M059J (cell line): ENCODE measurements at places on chromosomes 5 and 9. TPM values are rescaled to one million over a fixed set of nuclear protein-coding genes. Genes with fewer than 3 reads are reported as not detected.
A peak's percentile ranks its signal among the peaks of the same experiment; 100 is the strongest.

- DNase-seq: peak; percentile 42
Observed at GRCh38 chr5:8864053-8864452, 681.8 kb downstream of the SEMA5A start.

- no peak for DNase-seq
Observed at GRCh38 chr5:150429410-150429873, 16.7 kb upstream of the CD74 start.

GRCh38 chr5:66151030-66151429, 6.9 kb downstream of the SREK1 start:
- DNase-seq: peak; percentile 41

DNA sequence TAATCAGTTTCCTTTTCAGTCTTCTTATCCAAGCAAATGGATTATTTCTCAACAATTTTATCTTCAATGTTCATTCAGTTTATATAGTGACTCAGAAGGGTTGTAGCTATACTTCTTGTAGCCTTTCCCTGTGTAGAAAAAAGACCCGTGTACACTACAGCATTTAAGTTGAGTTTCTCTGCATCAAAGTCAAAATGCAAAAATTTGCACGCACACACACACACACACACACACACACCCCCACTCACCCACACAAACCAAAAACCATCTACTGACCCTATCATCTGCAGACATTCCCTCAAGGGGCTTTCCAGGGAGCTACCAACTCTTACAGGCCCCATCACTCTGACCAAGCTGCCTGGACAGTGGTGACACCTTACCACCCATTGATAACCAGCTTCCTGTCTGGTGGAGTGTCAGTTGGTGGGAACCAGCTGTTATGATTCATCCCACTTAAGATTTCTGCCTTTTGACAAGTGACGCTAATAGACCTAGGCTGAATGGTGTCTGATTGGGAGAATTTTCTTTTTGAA, 12.2 kb upstream of the ELL2 start:
- peak; percentile 83 for DNase-seq

- no peak for DNase-seq
Observed at GRCh38 chr9:70533492-70533891, 119.0 kb upstream of the KLF9 start.

DNA sequence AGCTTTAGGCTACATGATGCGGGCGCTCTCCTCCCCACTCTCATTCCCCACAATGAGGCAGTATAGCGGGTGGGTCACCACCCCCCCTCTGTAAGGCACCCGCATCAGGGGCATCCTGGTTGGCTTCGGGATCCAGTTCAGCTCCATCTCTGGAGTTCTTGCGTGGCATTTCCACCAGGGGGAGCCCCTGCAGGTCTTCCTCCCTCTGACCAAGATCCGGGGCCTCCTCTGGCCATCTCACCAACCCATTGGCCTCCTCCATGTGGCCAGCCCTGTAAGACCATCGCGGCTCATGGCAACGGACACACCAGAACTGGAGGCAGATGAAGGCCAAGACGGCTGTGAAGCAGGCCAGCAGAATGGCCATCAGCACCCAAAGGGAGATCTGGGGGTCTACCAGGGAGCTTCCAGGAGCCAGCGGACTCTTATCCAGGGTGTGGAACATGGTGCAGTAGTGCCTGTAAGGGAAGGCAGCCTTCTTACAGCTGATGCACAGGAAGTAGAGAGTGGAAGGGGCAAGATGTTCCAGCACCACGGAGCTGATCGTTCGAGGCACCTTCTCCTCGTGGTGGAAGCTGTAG, 77.0 kb downstream of the CYFIP2 start:
- peak; percentile 32 for DNase-seq

DNA sequence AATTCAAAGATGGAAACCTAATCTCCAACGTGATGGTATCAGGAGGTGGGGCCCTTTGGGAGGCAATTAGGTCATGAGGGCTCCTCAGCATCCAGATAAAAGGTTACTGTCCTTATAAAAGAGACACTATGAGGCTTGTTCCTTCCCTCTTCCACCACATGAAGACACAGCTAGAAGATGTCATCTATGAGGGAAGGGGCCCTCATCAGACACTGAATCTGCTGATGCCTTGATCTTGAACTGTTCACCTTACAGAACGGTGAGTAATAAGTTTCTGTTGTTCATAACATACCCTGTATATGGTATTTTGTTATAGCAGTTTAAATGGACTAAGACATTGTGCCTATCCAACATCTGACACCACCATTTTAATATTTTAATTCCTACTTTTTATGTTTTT, 19.7 kb upstream of the CCNH start:
- no peak for DNase-seq

DNA sequence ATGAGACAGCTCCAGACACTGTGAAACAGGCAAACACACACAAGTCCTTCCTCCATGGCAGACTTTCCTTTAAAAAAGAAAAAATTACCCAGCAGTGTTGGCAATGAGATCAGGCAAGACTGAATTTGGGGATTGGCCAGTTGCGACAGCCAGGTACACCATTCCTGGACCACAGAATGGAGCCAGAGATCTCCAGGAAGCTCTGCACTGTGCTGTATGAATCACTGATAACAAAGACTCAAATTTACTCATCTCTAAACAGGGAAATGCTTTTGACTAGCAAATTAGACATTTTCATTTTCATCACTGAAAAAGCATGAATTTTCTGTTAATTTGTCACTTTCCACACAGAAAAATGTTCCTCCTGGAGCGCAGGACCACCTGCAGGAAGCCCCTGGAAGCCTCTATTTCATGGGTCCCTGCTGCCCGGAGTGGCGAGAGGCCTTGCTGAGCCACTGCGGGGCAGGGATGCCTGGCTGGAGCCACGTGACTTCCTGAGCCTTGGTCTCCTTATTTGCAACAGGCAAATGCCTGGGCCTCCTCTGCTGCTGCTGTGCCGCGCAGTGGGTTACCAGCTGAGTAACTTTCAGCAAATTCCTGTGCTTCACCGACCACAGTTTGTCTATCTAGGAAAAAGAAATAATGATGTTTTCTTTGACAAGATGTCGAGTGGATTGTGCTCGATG, 185.9 kb upstream of the ZNF618 start:
- DNase-seq: no peak

- no peak for DNase-seq
Observed at GRCh38 chr5:135985951-135986350, 31.2 kb upstream of the LECT2 start.

- no peak for DNase-seq
Observed at GRCh38 chr9:8390571-8390970, 591.0 kb upstream of the DMAC1 start.

DNA sequence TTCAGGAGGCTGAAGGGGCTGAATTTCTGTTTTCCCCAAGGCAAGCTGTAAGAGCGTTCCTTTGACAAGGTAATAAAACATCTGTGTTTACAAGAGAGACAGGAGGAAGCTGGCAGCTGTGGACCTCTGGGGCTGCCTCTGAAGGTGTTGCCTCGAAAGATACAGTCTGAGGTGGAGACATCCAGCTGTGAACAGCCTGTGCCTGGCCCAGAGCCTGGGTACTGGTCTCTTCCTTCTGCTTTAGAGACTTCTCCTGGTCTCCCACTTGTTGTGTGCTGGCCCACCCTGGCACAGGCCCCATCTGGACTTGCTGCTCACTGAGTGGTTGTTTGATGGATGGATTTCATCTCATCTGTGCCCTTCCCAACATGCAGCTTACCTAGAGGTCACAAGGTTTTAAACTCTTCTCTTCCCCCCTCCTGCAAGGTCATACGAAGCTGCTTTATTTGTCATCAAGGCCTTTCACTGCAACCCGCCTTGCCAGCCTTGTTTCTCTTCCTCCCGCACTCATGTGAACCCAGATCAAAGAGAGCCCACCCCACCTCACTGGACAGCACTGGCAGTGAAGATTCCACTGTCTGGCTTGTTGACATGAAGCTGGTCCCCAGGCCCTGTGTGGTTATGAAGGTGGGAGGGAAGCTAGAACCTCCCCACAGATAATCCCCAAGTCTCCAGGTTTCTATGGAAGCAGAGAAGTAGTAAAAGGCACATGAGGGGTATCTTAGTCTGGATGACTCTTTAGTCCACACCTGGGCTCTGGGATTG, 35.0 kb upstream of the ALDH1B1 start:
- no peak for DNase-seq

DNA sequence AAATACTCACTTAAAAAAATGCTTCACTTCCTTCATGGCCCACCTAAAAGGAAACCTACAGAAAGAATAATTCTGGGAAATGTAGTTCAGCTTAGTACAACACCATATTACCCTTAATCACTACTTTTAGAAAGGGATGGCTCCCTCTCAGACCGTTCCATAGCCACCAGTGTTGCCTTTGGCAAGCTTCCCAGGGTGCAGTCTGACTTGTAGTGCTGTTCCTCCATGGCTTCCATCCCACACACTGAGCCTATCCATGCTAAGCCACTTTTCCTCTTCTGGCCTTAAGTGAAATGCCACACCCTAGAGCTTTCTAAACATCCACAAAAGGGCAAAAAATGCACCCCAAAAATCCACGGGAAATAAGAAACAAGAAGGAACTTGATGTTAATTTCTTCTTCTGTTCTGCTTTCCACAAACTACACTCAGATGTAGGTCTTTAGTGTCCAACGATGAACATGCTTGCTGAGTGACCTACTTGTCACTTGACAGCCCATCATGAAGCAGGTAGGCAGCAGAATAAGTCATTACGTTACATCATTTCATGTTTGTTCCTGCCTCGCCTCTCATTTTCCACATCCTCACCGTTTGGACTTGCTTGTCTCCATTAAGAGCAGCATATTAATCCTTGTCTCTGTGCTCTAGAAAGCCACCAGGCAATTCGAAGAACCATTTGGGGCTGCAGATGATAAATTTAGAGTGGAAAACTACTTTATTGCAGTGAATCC, 391.1 kb upstream of the GRAMD2B start:
- DNase-seq: peak; percentile 64

DNA sequence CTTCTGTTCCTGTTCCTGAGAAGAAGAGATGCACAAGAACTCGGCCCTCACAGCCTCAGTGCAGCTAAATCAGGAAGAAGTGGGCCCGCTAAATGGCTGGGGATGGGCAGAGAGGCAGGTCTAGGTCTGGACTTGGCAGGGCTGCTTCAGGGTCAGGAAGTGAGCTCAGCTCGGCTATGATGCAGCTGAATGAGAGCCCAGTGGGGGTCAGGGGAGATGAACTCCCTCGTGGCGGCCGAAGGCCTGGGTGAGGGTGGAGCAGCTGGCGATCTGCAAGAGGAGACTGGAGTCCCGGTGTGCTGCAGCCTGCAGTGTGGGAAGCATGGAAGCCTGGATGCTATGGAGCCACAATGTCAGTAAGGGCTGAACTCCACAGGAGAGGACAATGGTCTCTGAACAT, 466.2 kb downstream of the SPOCK1 start:
- peak; percentile 14 for DNase-seq

DNA sequence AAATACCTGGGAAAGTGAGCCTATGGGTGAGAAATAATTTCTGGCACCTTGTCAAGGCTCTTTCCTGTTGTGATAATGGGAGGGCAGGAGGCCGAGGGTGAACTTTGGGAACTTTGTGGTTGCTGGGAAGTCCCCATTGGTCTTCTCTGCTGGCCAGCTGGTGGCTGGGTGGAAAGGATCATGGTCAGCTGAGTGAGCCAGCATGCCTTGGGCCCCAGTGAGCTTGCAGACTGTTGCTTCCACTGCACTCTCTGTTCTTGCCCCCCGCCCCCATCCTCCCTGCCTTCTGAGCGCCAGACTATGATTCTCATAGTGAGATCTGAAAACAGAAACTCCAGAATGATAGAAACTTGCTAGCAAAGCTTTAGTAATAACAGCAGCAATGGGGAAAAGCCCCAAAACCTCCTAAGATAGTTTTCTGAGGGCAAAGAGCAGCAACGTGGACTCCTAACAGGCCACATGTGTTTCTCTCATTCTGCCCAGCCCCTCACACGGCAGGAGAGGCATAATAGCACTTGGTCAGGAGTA, 139.2 kb upstream of the SMARCA2 start:
- peak; percentile 2 for DNase-seq

- no peak for DNase-seq
Observed at GRCh38 chr9:76198336-76198735, 195.9 kb downstream of the RFK start.

DNA sequence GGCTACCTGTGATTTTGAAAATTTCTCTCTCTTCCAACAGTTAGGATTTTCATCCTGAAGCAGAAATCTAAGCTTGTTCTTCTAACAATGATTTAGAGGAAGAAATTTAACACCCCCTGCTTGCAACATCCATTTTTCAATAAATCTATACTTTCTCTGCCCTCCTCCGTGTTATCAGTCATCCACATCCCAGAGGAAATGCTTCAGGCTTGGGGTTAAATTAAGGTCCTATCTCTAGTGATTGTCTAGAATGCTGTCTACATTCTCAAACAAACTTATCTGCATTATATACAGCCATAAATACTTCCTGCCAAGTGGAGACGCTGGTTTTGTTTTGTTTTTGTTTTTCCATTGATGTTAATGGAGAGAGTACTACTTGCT, 371.0 kb downstream of the CSNK1G3 start:
- peak; percentile 30 for DNase-seq

- DNase-seq: no peak
Observed at GRCh38 chr5:158313733-158314464, 455.0 kb upstream of the CLINT1 start.

The CER1 gene
- not detected in 2 replicates for total RNA-seq

The LCN1 gene
- not detected in 2 replicates for total RNA-seq

The SLC2A6 gene
- 12.2 and 14.6 TPM in 2 replicates for total RNA-seq

The ANKRD34B gene
- not detected in 2 replicates for total RNA-seq

The SCGB3A2 gene
- not detected in 2 replicates for total RNA-seq

The GLDC gene
- 0.39 and 1.1 TPM in 2 replicates for total RNA-seq

The KIF4B gene
- total RNA-seq: 0.07 and 0.10 TPM in 2 replicates

The INSL4 gene
- total RNA-seq: not detected in 2 replicates

The PIP5KL1 gene
- 1.6 TPM in 1 of 2 replicates, not detected in the other for total RNA-seq

The PROB1 gene
- total RNA-seq: 0.15 and 0.81 TPM in 2 replicates
